Stimulated activated CD4-positive, alpha-beta T cell treated with anti-CD3 and anti-CD28 coated beads, Interleukin-4, amount 100 ng/mL, for 24 hours (primary cell): ENCODE measurements at places on chromosomes 13 and 19.

- DNase-seq: no peak
These were observed 74.7 kb upstream of the TEX29 start for GRCh38 chr13:111245576-111246384.

DNA sequence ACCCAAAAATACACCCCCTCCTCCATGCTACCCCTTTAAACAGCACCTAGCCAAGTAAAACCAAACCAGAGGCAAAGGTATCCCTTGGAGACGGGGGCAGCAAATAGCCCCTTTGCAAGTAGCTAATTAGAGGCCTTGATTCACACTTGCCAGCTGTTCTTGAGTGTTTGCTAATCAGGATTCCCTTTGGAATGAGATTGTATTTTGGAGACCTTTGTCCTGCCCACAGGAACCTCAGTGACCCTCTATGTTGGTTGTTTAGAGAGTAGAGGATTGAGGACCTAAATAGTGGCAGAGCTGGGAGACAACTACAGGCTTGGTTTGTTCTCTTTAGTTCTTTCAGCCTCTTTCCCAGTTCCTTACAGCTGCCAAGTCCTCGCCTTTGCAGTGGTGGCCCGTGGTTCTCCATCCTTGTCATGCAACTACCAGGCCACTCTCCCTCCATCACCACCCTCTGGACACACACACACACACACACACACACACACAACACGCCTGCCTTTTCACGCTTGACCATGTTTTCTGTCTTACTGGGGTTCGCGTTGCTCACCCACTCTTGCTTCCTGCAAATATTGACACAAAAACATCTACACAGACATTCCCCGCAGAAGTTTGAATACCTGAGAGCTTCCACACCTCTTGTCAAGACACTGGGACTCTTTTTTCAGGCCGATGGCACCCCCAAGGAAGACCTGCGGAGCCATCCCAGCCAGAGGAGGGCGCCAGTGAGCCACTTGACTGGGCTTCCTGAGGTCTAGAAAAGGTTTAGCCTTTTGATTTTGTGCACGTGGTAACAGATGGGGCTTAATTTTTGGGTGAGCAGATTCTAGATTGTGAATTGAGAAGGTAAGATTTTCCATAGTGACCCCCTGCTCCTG lies 80.0 kb upstream of the GPR183 start:
- DNase-seq: peak; percentile 86

DNA sequence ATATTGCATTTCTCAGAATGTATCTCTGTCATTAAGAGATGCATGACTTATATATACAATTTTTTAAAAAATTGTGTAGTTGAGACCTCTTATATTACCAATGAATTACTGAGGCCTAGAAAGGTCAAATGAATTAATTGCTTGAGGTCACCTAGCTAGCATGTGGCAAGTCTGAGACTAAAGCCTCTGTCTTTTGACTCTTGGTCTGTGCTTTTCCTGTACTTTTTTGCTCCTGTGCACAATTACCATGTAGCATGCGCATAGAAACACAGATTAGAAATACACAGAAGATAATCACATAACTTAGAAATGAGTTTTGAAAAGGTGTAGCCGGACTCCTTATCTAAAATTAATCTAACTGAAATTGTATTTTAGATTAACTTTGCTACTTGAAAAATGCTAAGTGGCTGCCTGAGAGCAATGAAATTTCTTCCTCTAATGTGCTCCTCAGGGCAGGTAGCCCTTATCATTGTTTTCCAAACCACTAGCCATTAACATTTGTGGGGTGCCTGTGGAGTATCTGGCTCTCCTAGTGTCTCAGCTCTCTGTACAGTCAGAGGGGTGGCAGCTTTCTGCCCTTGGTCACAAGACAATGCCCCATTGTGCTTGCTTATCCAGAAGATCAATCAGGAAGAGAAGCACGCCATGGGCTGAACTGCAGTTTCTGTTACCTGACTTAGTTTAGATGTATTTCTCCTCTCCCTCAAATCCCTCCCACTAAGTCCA lies 119.6 kb downstream of the RFC3 start:
- no peak for DNase-seq

GRCh38 chr13:31595563-31595962 lies 143.8 kb upstream of the RXFP2 start:
- no peak for DNase-seq

DNA sequence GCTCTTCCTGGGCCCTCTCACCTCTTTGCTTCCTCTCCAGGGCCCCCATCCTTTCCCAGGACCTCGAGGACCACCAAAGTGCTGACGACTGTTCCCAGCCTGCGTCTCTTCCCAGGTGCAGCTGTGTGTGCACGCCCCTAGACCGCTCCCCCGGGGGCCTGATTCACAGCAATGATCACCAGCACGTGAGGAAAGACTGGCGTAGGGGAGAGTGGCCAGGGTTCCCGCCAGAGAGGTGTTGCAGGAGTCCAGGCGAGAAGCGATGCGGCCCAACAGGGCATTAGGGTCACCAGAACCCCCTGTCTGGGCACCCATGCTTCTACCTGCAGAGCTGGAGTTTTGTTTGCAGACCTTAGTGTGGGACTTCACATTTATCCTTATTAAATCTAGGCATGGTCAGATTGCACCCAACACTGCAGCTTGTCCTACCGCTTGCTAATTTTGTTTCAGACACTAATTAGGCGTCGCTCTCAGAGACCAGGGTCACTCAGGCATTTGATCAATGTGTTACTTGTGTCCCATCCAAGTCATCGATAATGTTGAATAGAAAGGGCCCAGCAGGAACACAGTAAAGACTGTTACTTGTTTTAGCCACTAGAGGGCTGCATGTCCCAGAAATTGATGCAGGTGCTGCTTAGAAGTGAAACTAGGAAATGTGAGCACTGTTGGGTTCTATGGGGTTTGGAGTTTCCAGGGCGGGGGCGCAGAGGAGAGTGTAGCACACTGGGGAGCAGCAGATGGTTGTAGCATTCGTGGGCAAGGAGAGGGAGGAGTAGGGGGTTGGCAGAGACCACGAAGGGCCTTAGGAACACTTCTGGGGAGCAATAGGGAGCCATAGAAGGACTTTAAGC lies 53.2 kb downstream of the CDADC1 start:
- DNase-seq: peak; percentile 72

DNA sequence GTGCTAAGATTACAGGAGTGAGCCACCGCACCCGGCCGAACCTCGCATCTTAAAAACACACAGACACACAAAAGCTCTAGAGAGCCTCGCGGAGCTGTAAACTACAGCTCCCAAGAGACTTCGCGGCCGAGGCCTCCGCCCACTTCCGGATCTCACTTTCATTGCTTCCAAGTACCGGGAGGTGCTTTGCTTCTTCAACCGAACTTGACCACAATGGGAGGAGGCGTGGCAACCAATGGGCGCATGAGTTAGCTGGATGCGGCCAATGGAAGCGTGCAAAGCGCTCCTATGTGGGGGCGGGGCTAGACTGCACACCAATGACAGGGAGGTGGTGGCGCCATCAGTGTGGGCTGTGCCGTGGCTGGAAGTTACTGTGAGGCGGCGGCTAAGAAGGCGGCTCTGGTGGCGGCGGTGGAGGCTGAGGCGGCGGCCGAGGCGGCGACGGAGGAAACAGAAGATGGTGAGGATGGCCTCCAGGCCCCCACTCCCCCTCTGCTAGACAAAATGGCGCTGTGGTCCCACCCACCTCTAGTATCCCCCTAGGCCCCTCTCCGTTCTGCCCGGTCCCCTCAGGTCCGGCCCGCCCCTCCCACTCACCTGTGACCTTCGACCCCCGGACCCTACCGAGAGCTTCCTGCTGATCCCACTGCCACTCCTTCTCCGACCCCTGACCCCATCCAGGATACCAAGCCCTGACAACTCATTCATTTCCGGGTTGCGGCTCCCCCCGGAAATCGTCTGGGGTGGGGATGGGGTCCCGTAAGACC lies at the start of gene DDA1:
TSS of gene DDA1 (plus strand) at position 366 of the 767 bp plus-strand sequence. CDS start at position 458, 92 bp downstream.
- DNase-seq: peak; percentile 100

GRCh38 chr13:19772306-19772705 lies 10.4 kb downstream of the PSPC1 start:
- no peak for DNase-seq

GRCh38 chr19:18349524-18350128 lies 9.2 kb downstream of the PGPEP1 start:
- DNase-seq: peak; percentile 27

GRCh38 chr13:101139081-101139480 lies 277.2 kb downstream of the NALCN start:
- no peak for DNase-seq

DNA sequence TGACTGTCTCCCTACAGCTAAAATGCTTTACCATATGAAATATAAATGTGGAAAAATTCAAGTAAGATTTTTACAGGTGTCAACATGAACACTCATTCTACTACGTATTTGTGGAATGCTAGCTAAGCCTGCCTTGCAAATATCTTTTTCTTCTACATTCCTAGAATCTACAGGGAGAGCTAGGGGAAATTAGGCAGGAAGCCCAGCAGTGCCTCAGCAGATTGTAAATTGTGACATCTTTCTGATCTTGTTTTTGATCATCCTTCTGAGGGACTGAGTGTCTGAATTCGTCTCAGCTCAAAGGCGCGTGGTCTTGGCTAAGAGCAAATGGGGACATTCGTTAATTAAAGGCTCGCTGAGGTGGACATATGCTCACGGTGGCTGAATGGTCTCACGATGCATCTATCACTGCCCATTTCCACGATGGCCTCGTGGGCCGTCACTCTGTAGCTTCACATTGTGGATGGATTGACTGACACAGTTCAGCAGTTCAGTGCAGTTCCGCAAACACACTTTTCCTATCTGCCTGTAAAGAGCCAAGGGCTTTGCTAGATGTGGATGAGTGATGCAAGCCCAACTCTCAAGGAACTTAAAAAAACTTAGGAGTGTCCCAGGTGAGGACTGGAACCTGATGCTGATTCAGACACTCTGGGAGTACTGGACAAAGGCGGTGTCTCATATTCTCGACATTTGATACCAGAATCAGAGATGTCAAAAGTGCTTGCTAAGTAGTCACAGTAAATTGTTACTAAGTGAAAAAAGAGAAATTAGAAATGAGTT lies 562.5 kb downstream of the EFNB2 start:
- DNase-seq: no peak

DNA sequence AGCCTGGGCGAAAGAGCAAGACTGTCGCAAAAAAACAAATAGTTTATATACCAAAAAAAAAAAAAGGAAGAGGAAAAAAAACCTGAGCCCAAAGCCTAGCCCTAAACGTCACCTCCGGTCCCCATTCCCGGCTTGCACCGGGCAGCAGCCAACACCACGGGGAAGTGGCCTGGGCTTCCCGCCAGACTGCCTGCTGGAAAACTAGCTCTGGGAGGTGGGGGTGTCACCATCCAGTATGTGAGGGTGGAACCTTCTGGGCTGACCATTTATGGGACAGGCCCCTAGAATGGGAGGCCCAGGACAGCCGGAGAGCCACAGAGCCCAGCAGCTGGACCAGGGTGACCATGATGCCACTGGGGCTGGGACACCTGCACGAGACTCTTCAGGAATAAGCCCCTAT lies 37.3 kb downstream of the IL12RB1 start:
- no peak for DNase-seq

DNA sequence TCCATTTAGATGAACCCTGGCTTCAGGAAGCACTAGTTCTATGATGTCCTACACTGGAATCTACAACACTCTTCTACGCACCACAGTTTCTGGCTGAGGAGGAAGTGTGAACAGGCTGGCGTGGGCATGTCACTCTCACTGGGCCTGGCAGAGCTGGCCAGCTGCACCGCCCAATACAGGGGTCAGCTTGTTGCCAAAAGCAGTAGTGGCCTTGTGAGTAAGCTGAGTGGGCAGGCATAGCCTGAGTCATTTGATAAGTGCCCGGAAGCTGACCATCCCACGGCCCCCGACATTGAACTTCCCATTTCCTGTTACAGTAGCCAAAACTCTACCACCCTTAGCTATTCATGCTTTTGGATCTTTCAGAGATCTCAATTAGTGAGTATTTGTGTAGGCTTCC lies 240.9 kb upstream of the SERP2 start:
- no peak for DNase-seq

DNA sequence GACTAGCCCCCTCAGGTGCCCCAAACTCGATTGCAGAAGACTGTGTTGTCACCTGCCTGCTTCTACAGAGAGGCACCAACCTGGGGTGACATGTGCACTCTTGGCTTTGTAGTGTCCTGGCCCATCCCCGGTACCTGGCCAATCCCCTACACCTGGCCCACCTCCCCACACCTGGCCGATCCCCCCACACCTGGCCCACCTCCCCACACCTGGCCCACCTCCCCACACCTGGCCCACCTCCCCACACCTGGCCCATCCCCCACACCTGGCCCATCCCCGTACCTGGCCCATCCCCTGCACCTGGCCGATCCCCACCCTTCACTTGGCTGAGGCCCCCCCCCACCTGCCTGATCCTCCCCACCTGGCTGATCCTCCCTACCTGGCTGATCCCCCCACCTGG lies 25.4 kb downstream of the ATP11A start:
- no peak for DNase-seq

DNA sequence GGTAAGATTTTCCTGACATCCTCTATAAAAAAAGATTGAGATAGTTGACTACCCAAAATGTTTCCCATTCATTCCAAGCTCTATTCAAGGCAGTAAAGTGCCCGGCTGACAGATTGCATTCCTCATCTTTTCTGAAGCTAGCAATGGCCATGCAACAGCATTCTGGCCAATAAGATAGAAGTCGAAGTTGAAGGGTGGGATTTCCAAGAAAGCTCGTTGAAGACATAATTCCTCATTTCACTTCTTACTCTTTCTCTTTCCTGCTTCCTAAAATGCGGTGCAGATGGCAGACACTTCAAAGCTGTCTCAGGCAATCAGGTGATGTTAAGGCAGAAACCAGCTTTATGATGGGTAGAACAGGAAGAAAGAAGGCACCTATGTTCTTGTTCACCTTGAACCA lies 13.4 kb upstream of the ALOX5AP start:
- DNase-seq: no peak

- DNase-seq: no peak
These were observed 76.6 kb downstream of the TSHZ3 start for GRCh38 chr19:31272583-31273106.

GRCh38 chr13:26988059-26988769 lies 183.4 kb downstream of the USP12 start:
- no peak for DNase-seq

DNA sequence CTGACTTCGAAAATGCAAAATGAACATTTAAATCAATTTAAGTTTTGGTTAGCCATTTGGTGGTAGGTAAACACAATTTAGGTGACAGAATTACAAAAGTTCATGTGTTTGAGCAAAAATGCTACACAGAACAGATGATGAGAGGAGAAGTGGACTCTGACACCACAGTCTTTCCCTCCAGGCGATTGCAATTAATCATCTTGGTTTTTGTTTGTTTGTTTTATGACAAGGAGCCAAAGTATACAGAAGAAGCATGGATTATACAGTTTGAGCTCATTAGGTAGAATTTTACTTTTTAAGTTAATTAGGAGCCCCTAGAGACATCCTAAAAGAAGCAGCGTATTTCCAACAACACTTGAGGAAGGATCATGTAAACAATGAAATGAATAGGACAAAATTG lies 49.3 kb upstream of the FREM2 start:
- DNase-seq: no peak

DNA sequence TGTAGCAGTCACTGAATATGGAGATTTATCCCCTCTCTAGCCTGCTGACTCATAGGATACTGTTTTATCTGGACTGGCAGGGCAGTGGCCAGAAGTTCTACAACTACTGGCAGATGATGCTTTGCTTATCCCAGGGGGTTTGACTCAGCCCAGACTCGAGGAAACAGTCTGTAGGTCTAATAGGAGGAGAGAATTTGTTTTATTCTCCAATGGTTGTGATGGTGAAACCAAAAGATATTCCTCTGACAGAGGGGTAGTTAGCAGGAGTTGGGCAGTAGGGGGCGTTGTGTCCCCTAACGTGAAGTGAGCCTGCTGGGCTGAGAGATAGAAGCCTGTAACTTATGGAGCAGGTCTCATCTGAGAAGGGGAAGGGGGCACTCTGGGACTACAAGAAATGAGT lies 74.9 kb downstream of the WTIP start:
- no peak for DNase-seq
